Tongue (tissue), 3 donors: ENCODE measurements at places on chromosomes 6 and 20. TPM values are rescaled to one million over a fixed set of nuclear protein-coding genes. Genes with fewer than 3 reads are reported as not detected.

GRCh38 chr6:155050311-155050710 is 55.2 kb downstream of the TIAM2 start:
- DNase-seq = no peak

DNA sequence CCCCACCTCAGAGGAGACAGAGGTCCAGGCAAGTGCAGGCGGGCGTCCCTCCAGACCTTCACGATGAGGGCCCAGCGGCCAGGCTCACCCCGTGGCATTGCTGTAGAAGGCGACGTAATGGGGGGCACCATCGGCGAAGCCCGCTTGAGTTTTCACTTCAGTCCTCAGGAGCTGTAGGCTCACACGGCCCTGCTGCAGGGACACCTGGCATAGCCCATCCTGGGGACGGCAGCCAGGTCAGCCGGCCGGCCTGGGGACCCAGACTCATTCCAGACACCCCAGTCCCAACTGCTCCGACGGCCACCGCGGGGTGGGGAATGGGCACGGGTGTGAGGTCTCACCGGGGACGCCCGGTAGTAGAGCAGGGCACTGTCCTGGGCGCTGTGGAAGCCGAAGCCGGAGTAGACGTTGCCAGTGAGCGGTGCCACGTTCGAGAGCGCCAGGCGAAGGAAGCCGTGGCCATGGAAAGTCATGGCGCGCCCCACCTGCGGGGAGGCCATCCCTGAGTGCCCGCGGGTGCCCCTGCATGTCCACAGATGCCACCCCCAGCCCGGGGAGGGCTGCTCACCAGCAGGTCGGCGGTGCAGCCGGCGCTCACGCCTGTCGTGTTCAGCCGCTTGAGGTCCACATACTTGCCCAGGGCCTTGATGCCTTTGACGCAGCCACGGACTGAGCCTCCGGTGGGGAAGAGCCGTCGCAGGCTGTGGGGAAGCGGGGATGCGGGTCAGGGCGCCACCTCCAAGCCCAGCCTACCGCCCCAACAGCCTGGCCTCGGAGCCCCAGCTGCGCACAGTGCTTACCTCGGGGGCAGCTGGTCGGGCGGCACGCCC is 9.2 kb downstream of the ADRM1 start:
- DNase-seq = no peak

GRCh38 chr20:6769903-6770785 is 2.7 kb downstream of the BMP2 start:
- DNase-seq = peak; percentile 32

DNA sequence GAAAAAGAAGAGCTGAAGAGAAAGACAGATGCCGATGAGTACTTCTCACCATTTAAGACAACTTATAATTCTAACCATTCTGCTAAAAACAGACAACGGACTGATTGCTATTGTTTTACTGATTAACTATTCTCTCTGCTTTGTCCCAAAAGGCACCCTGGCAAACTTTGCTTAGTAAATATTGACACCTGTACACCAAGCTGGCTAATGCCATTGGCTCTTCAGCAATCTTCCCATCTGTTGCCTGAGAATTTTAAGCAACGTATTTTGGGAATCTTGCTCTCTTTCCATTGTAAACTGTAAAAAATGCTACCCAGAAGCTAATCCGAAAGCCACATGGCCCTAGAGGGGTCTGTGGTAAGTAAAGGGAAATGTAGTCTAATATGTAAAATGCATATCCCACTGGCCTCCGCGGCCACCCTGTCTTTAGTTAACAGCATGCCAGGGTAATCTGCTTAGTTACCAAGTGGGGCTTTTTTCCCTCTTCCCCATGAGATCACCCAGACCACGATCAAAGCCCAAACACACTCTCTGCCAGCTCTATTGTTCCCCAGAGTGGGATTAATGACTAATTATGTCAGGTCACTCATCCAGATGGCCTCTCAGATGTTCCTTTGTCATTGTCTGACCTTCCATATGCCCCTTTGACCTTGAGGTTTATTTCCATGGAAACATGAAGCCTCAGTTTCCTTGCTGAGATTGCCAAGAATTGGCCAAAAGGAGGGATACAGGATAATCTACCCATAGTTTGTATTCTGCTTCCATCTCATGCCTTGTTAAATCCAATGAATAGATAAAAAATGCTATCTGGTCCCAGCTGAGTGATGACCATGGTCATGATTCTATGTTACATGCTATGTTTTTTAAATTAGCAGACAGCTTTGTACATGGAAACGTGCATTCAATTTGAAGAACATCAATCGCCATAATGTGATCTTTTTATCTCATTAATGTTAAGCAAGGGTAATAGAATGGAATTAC is 216.4 kb upstream of the MCHR2 start:
- DNase-seq = no peak

- no peak for DNase-seq
Observed at GRCh38 chr20:17565169-17565845, 4.6 kb upstream of the DSTN start.

DNA sequence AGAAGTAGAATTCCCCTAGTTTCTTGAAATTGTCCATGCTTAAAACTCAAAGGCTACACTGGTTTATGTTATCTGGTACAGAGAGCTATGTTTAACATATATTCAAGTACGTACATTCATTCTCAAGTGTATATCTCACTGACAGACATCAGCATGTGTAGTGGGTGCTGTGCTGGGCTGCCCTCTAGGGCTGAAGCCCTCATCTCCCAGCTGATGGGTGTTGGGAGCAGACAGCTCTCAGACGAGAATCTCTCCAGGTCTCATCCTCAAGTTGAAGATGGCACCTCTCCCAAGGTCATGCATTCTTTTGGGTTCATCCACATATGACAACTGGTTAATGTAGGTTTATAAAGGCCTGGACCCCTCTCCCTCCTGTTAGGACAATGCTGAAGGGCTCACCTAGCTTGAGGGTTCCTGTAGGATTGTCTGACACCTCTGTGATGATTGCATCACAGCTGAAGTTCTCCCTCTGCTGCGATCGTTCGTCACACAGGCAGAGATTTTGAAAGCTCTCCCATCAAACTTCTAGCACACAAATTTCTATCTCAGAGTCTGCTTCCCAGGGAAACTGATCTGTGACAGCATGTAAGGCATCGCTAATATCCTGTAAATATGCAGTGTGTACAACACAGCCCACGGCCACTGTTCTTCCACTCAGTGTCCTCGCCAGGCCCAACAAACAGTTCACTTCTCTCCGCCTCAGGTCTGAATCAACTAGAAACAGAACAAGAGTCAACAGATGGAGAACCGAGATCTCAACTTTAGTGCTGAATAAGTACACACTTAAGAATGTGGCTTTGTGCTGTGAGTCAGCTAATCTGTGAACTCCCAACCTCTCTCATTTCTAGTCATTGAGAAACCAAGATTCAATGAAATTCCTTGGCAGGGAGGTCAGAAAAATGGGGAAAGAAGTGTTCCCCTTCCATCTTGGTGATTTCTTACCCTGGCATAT is 43.2 kb downstream of the PREP start:
- no peak for DNase-seq

- no peak for DNase-seq
Observed at GRCh38 chr6:42257063-42257462, 39.4 kb upstream of the MRPS10 start.

- DNase-seq = peak; percentile 88
Observed at GRCh38 chr6:33771146-33772081, 17.5 kb downstream of the LEMD2 start.

GRCh38 chr6:121666814-121667213 is 231.4 kb downstream of the GJA1 start:
- no peak for DNase-seq

- DNase-seq = no peak
Observed at GRCh38 chr6:5490501-5491069, 229.3 kb downstream of the FARS2 start.

DNA sequence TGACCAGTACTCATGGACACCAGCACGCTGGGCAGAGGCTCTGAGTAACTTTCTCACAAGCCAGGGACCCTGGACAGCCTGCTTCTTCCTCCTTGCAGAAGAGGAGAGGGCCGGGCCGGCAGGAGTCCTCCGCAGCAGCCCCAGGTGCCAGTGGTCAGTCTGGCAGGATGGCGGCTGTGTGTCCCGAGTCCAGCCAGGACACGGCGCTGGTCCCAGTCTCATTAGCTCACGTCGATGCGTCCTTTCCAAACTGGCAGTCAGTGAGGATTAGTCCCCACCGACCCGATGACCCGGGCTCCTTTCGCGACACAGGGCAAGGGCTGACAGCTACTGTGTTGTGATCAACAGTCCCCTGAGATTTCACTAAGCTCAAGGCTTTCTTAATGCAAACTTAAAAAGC is 267.0 kb downstream of the TAF4 start:
- no peak for DNase-seq

- no peak for DNase-seq
Observed at GRCh38 chr20:37295001-37295400, 5.5 kb downstream of the MANBAL start.

ERVFRD-1 gene
- 0.10 TPM for total RNA-seq

NECAB3 gene
- 46.5 TPM for total RNA-seq

UBR2 gene
- 42.1 TPM for total RNA-seq

MCCD1 gene
- total RNA-seq = not detected

MAN1A1 gene
- total RNA-seq = 135 TPM

ULBP1 gene
- total RNA-seq = 0.41 TPM

SLC22A16 gene
- 1.3 TPM for total RNA-seq
